ENCODE measurements at places on chromosomes 12 and 14.

DNA sequence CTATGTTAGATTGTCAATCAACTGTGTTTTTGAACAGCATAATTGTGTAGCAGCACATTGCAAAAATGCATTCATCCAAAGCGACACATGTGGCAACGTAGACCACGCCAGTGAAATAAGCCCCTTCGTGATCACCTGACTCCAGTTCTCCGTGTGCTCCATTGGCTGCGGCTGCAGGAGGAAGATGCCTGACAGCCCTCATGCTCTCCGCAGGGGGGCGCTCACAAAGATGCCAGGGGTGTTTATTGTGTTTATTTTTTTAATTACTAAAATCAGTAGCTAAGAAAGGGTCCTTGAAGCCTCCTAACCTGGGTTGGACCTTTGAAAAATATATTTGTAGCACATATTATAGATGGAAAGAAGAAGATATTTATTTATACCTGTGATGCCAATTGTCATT lies 116.3 kb downstream of the SLC15A4 start:
- DNase-seq = no peak

DNA sequence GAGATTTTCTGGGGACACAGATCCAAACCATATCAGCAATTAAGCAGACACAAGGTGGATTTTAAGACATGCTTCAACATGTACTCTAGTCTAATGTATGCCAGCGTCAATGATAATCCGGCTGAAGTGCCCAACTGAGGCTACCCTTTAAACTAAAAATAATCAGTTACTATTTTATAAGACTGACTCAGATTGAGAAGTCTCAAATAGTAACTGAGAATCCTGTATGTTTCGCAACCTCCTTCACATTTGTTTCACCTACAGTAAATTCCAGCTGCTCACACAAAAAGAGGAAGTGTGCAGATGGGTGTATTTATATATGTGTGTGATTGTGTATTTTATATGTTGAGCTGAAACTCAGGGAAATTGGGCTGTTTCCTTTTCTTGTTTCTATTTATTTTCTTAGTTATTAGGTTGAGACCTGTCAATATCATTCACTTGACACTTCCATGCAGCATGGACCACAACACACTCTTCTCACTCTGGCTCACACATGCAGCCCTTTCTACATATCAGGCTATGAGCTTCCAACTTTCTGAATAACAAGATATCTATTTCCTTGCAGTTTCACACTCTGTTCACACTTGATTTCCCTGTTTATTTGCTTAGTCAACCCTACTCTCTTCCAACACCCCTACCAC lies 1224.9 kb upstream of the TMEM132C start:
- DNase-seq = no peak

GRCh38 chr14:103019826-103020225 lies 37.5 kb downstream of the CDC42BPB start:
- DNase-seq = no peak

GRCh38 chr12:23666866-23667265 lies 282.6 kb downstream of the SOX5 start:
- no peak for DNase-seq

GRCh38 chr12:41983394-41983793 lies 161.3 kb downstream of the GXYLT1 start:
- DNase-seq = no peak
